T-helper 9 cell (primary cell): ENCODE measurements at places on chromosomes 16 and 17.

DNA sequence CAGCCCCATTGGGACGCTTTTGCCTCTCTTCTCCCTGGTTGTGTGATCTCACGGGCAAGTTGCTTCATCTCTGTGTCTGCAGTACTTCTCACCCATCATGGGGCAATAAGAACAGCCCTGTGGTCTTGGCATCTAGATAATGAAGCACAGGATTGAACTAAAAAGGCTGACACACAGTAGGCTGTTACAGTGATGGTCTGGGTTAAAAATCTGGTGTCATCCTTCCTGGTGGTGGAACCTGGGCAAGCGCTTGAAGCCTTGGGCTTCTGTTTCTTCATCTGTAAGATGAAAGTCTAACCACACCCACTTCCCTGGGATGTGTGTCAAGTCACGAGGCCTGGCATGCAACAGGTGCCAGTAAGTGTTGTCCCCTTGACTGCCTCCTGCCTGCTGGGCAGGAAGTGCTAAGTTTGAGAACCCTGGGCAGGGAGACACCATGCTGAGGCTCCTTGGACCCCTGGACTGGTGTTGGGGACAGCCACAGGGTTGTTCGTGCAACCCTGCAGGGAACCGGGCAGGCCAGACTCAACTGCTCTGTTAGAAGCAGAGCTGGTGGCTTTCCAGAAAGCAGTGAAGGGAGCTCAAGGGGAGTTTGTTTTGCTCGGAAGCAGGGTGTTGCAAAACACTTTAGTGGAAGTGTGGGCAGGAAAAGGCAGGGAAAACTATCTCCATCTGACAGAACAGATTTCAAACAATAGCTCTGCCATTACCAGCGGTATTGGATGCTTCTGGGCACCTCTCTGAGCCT lies 5.9 kb upstream of the MAP2K3 start:
- DNase-seq: peak; percentile 39

- DNase-seq: no peak
These were observed 6.7 kb downstream of the ABCA3 start for GRCh38 chr16:2333772-2334379.

GRCh38 chr16:85613604-85614337 lies 649 bp downstream of the GSE1 start:
- no peak for DNase-seq

DNA sequence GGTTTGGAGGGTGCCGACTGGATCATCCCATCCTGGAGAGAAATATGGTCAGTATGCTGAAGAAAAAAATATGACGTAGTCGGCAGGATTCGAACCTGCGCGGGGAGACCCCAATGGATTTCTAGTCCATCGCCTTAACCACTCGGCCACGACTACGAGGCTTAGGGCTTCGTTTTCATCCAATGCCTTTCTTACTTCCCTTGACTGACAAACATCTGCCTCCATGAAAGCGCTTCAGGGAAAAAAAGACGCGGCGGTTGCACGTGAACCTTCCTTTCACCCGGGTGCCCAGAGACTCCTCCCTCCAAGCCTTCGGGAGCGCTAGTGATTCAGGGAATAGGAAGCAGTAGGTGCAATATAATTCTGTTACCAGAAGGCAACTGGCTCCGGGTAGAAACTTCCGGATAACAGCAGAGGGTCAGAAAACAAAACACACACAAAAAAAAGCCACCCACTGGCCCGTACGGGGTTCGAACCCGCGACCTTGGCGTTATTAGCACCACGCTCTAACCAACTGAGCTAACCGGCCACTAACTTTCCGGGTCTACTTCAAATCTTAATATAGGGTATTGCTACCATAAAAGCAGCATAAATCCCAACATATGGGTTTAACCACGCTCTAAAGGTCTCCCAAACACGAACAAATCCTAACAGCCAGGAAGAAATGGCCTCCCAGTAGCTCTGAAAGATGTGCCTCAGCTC lies 16.3 kb upstream of the AURKB start:
- DNase-seq: no peak

GRCh38 chr16:86457501-86458148 lies 52.7 kb upstream of the FOXF1 start:
- no peak for DNase-seq

DNA sequence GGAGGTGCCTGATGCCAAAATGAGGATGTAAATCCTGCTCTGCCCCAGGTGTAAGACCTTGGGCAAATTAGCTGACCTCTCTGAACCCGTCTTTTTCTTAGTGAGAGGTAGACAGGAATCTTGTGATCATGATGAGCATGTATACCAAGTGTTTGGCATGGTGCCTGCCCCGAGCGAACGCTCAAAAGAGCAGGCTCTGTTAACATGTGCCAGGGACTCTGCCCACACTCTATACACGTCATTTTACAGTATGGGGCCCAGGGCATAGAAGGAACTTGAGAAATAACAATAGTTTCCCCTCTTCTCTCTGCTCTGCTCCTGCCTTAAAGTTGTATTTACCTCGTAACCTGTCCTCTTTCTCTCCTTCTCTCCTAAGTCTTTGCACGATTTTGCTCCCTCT lies 9.3 kb upstream of the MAF start:
- no peak for DNase-seq

DNA sequence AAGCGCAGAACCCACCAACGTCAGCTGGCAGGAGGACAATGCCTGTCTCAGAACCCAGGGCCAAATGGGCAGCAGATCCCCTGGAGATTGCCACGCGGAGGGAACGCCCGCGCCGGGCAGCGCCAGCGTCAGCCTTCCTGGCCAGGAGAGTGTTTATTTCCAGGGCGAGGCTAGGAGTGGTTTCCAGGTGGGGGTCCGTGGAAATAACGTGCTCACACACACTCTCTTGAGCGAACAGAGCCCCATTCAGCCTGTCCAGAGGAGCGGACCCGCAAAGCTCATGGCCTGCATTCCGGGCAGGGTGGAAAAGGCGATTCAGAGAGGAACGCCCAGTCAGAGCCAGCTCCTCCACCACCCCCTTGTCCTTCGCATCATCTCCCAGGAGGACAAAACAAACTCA lies 40.3 kb downstream of the SDK2 start:
- DNase-seq: no peak

- DNase-seq: no peak
These were observed 21.8 kb downstream of the CACNA1H start for GRCh38 chr16:1174477-1175357.

- no peak for DNase-seq
These were observed 4.3 kb upstream of the C16orf92 start for GRCh38 chr16:30018731-30019158.

- no peak for DNase-seq
These were observed 2.8 kb downstream of the ADCY7 start for GRCh38 chr16:50269061-50269705.

GRCh38 chr17:66341462-66341861 lies 39.0 kb downstream of the PRKCA start:
- no peak for DNase-seq
